A549 treated with DMSO at 1 μM for 4 hours (cell line): ENCODE measurements at places on chromosomes 4 and X. TPM values are rescaled to one million over a fixed set of nuclear protein-coding genes. Genes with fewer than 3 reads are reported as not detected.

The AFF2 gene
- not detected in 5 replicates for total RNA-seq

The SATL1 gene
- not detected in 5 replicates for total RNA-seq

The NLRP2B gene
- total RNA-seq: not detected in 5 replicates

The ZDHHC15 gene
- total RNA-seq: not detected in 5 replicates

The HEPH gene
- total RNA-seq: not detected in 5 replicates

The NPNT gene
- total RNA-seq: 0.19 to 0.41 TPM (median 0.22 TPM) in 5 replicates

The TRIM61 gene
- not detected in 5 replicates for total RNA-seq

The CENPVL2 gene
- total RNA-seq: not detected in 5 replicates

The PCDH10 gene
- total RNA-seq: 0.09 to 0.23 TPM (median 0.16 TPM) in 5 replicates

The MAMLD1 gene
- 11.2 to 12.5 TPM (median 11.5 TPM) in 5 replicates for total RNA-seq

The HOPX gene
- total RNA-seq: not detected in 5 replicates

The ATOH1 gene
- not detected in 5 replicates for total RNA-seq

The FRAS1 gene
- total RNA-seq: 2.3 to 3.4 TPM (median 3.3 TPM) in 5 replicates

The GRPR gene
- 0.05 to 0.07 TPM in 2 of 5 replicates, not detected in the others for total RNA-seq

The CRMP1 gene
- 1.7 to 2.7 TPM (median 2.1 TPM) in 5 replicates for total RNA-seq

The MAGEA3 gene
- total RNA-seq: 2.8 to 5.4 TPM (median 3.4 TPM) in 5 replicates

The SPANXN3 gene
- total RNA-seq: not detected in 5 replicates

The PLRG1 gene
- 58.6 to 69.3 TPM (median 61.2 TPM) in 5 replicates for total RNA-seq

The F8A2 gene
- not detected in 5 replicates for total RNA-seq

The PNMA6A gene
- total RNA-seq: 4.3 to 5.3 TPM (median 4.8 TPM) in 5 replicates

The COL4A6 gene
- 15.4 to 18.3 TPM (median 17.5 TPM) in 5 replicates for total RNA-seq

The CNKSR2 gene
- total RNA-seq: 2.4 to 3.7 TPM (median 3.1 TPM) in 5 replicates

The CDKL2 gene
- 0.45 to 0.86 TPM (median 0.64 TPM) in 5 replicates for total RNA-seq

The CFAP99 gene
- total RNA-seq: 0.07 to 0.19 TPM (median 0.11 TPM) in 4 of 5 replicates, not detected in the other

The INPP4B gene
- 5.3 to 8.9 TPM (median 6.9 TPM) in 5 replicates for total RNA-seq

The ZCCHC13 gene
- not detected in 5 replicates for total RNA-seq

The CSAG3 gene
- total RNA-seq: not detected in 5 replicates

The APOOL gene
- total RNA-seq: 7.2 to 9.5 TPM (median 9.1 TPM) in 5 replicates

The PABPC1L2B gene
- not detected in 5 replicates for total RNA-seq

The HS6ST2 gene
- 0.03 to 0.27 TPM (median 0.08 TPM) in 4 of 5 replicates, not detected in the other for total RNA-seq

The TLR8 gene
- not detected in 5 replicates for total RNA-seq

The IL1RAPL1 gene
- 0.02 TPM in 1 of 5 replicates, not detected in the others for total RNA-seq

The SSX2B gene
- not detected in 5 replicates for total RNA-seq

The COL4A5 gene
- 10.2 to 14.2 TPM (median 13.7 TPM) in 5 replicates for total RNA-seq

The VEGFC gene
- total RNA-seq: 14.8 to 17.3 TPM (median 16.8 TPM) in 5 replicates

The LRAT gene
- total RNA-seq: 0.05 to 0.12 TPM (median 0.09 TPM) in 4 of 5 replicates, not detected in the other

The MND1 gene
- 12.1 to 15.1 TPM (median 14.0 TPM) in 5 replicates for total RNA-seq

The JCHAIN gene
- total RNA-seq: 0.07 to 0.16 TPM (median 0.10 TPM) in 3 of 5 replicates, not detected in the others

The FAM236A gene
- not detected in 5 replicates for total RNA-seq

The MTNR1A gene
- 0.22 to 0.52 TPM (median 0.40 TPM) in 4 of 5 replicates, not detected in the other for total RNA-seq

The NSUN7 gene
- 0.27 to 0.58 TPM (median 0.30 TPM) in 5 replicates for total RNA-seq

The TRIML2 gene
- 58.5 to 93.3 TPM (median 72.4 TPM) in 5 replicates for total RNA-seq

The SLC2A9 gene
- total RNA-seq: 0.23 to 0.84 TPM (median 0.36 TPM) in 5 replicates

The DUX4 gene
- not detected in 5 replicates for total RNA-seq

The MXRA5 gene
- total RNA-seq: not detected in 5 replicates

The PCGF3 gene
- total RNA-seq: 17.8 to 22.8 TPM (median 20.2 TPM) in 5 replicates

The MFAP3L gene
- total RNA-seq: 4.7 to 7.3 TPM (median 5.6 TPM) in 5 replicates

The BST1 gene
- total RNA-seq: 17.6 to 21.6 TPM (median 18.5 TPM) in 5 replicates

The CHRDL1 gene
- total RNA-seq: 0.03 TPM in 1 of 5 replicates, not detected in the others

The SPARCL1 gene
- not detected in 5 replicates for total RNA-seq

The ABCG2 gene
- 22.0 to 27.1 TPM (median 22.7 TPM) in 5 replicates for total RNA-seq

The ANXA3 gene
- 57.8 to 68.9 TPM (median 63.1 TPM) in 5 replicates for total RNA-seq

The XG gene
- total RNA-seq: 0.04 TPM in 1 of 5 replicates, not detected in the others

The PSMD10 gene
- 73.7 to 90.7 TPM (median 80.8 TPM) in 5 replicates for total RNA-seq
